Stimulated activated CD8-positive, alpha-beta memory T cell treated with anti-CD3 and anti-CD28 coated beads, Interleukin-15, amount 100 ng/mL, for 1 hour (primary cell): ENCODE measurements at places on chromosomes 12 and 14.

DNA sequence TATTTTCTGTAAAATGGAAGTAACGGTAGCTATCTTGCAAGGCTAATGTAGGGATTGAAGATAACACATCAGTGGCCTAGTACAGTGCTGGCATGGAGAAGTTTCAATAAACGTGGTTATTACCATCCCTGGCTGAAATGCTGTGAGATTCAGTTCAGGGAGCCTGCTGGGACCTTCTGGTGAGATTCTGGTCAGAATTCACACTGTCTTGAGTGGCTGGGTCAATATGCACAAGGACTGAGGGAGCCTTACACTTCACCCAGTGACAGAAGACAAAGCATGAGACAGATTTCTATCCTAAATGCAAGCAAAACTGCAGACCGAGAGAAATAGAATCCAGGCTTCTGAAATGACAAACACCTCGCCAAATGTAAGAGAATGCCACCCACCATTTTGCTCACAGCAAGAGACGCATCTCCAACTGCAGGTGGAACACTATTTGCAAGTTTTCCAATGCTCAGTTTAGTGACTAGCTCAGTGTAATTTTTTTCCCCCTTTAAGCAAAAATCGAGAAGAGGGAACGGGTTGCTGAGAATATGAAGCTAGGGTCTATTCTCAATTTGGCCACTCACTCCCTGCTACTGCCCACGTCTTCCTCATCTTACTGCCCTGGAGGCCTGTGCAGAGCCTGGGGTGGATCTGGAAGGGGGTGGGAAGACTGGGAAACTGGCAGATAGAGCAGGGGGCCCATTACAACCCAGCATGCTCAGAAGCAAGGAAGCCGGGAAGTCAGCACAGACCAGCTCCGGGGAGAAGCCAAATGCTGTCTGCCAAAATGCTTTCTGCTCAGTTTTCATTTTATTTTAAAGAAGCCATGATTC lies 201.3 kb downstream of the TTC7B start:
- no peak for DNase-seq

- DNase-seq = peak; percentile 32
Measured at GRCh38 chr12:47744005-47744651, 14.6 kb downstream of the RAPGEF3 start.

DNA sequence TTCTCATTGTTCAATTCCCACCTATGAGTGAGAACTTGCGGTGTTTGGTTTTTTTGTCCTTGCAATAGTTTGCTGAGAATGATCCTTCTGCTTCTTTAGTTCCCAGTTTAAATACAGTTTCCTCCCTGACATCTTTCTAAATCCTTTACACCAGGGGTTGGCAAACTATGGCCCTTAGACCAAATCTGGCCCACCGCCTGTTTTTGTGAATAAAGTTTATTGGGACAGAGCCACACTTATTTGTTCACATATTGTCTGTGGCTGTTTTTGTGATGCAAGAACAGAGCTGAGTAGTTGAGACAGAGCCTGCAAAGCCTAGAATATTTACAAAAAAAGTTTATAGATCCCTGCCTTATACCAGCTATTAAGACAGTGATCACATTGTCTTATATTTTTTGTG lies 53.7 kb downstream of the SERPINA10 start:
- no peak for DNase-seq

DNA sequence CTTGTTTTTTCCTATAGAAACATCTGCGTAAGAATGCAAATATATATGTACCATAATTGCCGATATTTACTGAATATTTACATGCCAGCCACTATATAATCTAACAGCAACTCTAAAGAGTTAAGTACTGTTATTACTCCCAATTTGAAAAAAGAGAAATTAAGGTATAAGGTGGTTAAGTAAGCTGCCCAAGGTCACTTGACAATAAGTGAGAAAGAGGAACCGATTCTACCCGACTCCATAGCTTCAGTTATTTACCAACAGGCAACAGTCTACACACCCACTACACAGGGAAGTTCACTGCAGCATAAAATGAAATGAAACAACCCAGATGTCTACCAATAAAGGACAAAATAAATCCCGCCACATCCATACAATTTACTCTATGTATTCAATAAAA lies 1.1 kb downstream of the MIS18BP1 start:
- no peak for DNase-seq

GRCh38 chr12:38921025-38921677 lies 15.8 kb upstream of the CPNE8 start:
- DNase-seq = no peak

DNA sequence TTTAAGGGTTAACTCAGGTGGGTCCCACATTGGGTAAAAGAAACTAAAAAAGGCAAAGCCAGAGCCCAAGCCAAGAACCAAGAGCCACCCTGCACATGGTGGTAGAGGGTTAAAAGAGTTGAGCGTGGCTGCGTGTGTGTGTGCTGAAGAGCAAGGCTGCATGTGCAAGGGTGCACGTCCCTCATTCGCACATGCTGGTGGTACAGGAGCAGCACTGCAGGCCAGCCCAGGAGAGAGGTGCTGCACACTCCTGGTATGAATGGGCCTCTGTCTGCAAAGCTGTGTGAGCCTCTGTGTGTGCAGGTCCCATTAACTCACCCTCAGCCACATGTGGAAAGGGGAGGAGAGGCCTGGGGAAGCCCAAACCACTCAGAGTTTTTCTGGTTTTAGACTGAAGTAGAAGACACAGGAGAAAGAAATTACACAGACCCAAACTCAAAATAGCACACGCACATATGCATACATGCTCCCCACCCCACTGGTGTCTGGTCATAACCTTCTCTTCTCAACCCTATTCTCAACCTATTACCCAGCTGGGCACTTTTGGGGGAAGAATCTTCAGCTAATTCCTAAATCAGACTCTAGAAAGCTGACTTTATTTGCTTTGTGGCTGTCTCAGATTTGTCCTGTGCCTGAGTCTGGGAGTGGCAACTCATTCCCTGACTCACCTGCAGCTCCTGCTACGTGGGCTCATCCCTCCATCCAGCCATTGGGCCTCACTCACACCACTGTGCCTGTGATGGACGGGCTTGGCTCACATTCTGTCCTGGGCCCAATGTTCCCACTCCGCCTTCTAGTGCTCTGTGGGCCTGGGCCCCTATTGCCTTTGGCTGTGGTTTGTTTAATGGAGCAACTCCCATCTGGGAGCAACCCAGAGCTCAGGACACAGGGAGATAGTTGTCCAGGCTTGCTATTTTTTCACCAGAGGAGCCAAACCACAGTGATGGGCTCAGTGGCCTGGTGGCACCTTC lies 30.8 kb upstream of the COL2A1 start:
- DNase-seq = no peak
